ENCODE measurements at places on chromosomes 2 and 18.

DNA sequence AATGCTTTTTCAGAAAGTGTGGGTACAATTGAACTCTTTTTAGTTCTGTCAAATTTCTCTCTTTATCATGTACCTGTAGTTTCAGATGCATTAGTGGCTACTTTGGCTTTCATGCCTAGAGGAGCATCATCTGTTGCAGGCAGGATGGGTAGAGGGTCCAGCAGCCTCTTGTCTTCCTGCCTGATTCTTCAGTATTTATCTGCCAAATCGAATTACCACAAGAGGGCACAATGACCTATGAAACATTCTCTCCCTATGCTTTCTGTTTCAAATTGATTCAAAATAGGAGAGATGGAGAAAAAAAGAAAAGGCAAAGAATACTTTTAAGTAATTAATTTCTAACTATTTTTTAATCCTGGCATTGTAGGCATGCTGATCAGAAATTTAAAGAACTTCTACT, 477.2 kb downstream of the TRIB2 start:
- DNase-seq: no peak

DNA sequence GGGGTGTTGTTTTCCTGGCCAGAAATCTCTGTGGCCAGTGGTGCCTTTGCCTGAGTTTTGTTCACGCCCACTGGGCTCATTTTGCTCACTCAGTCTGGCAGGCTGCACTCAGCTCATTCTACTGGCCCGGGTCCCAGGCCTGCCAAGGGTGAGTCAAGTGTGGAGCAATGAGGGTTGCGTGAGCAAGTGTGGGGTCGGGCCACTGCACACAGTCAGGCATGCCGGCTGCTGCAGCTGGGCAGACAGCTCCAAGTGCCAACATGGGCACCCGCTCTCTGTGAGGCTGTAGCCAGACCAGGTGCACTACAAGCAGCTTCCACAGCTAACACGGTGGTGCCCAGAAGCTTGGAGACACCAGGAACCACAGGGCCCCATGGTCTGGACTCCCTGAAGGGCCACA, 801.1 kb upstream of the RAB6C start:
- no peak for DNase-seq

GRCh38 chr2:214902286-214902685, 92.8 kb upstream of the BARD1 start:
- DNase-seq: no peak

- peak; percentile 15 for DNase-seq
These were observed 93.4 kb downstream of the TWIST2 start for GRCh38 chr2:238941262-238941792.

GRCh38 chr2:225636558-225636957, 237.0 kb downstream of the NYAP2 start:
- no peak for DNase-seq

DNA sequence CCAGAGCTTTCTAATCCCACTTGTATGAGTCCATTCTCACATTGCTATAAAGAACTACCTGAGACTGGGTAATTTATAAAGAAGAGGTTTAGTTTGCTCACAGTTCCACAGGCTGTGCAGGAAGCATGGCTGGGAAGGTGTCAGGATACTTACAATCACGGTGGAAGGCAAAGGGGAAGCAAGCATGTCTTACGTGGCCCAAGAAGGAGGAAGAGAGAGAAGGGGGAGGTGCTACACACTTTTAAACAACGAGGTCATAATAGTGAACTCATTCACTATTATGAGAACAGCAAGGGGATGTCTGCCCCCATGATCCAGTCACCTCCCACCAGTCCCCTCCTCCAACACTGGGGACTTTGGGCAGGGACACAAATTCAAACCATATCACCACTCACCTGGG, 67.8 kb downstream of the TTC32 start:
- no peak for DNase-seq

GRCh38 chr2:44110444-44110843, 58.2 kb upstream of the PPM1B start:
- DNase-seq: no peak

DNA sequence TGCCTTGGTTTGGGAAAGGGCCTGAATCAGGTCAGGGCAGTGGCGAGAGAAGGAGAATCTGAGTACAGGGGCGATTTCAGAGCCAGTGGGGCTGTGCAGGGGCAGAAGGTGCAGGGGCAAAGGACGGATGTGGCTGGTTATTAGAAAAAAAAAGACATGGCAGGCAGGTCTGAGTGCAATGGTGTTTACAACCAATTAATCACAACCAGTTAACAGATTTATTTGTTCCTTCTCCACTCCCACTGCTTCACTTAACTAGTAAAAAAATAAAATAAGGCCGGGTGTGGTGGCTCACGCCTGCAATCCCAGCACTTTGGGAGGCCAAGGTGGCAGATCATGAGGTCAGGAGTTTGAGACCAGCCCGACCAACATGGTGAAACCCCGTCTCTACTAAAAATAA, 5.5 kb downstream of the TNFRSF11A start:
- DNase-seq: no peak

DNA sequence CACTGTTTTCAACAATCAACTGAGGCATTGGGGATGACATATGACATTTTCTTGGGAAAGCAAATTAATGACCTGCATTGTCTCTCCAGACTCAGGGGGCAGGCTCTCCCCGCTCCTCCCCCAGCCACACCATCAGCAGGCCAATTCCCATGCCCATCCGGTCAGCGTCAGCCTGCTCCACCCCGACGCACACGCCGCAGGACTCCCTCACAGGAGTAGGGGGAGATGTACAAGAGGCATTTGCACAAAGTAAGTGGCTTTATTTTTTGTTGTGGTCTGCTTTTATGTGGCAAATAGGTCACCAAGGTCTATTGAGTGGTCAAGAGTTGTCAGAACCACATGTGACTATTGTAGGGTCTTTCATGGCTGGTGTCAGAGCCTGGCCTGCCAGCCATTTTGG, 165.1 kb downstream of the DTNA start:
- DNase-seq: no peak

GRCh38 chr2:135798762-135799161, 38.2 kb downstream of the LCT start:
- DNase-seq: no peak

DNA sequence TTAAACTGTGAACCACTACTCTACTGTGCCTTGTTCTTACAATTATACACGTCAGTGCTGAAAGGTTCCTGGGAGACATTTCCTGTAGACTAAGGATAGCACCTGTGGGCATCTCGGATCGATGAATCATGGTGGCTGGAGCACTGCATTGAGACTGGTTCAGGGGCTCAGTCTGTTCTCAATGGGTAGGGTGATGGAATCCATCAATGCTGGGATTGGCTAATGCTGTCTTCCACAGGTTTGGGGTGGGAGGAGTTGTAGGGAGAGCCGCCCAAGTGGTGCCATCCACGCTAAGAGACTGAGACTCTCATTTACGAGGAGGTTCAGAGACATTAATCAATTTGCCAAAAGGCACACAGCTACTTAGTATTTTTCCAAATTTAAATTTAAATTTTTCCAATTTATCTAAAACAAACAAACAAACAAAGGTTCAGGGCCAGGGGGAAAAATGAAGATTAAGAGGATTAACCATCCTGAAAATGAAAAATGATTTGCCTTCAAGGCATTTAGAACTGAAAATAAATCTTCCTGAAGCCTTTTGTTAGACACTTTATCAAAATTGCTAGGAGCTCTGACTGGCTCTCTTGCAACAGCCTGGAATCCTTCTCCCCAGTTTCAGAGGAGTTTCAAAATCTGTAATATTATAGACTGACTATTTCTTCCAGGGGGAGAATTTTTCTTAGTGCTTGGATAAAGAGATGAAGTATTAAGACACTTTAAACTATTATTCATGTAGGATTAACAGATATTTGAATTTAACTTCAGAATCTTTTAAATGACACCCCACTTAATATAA, 359.2 kb downstream of the TGIF1 start:
- no peak for DNase-seq

DNA sequence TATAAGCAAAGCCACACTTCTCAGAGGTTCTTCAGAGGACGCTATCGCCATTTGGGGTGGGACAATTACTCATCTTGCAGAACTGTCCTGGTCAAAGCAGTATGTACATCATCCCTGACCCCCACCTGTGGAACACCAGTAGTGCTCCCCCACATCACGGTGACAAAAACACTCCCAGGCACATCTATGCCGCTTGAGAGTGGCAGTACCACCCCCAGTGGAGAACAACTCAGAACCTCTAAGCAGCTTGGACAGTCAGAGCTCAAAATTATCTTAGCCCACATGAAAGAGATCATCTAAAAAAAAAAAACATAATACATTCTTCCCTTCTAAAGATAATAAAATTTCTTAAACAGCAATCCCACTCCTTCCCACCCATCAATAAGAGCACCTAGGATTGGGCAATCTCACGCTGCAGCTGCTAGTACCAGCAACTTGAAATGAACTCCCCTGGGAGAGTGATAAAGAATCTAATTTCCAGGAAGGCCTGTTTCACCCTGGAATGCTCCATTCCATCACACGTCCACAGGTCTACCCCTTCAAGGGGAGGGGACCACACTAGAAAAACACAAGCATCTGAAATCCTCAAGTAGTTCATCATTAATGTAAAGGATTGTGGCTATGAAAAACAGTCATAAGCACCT, 31.7 kb downstream of the LRP2 start:
- no peak for DNase-seq

DNA sequence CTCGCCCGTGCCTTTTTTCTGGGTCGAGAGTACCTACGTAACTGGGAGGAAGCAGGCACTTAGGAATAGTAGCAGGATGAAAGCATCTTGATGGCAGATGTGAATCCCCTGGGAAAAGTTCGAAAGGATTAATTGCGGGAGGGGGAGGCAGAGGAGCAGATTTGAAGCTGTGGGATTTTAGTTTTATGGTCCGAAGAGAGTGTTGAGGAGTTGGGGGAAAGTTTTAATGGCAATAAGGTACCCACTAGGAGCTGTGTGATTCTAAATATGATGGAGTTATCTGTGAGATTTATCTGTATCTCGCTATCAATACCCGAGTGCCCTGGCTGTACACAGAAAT, 1.1 kb downstream of the AGFG1 start:
- DNase-seq: no peak

DNA sequence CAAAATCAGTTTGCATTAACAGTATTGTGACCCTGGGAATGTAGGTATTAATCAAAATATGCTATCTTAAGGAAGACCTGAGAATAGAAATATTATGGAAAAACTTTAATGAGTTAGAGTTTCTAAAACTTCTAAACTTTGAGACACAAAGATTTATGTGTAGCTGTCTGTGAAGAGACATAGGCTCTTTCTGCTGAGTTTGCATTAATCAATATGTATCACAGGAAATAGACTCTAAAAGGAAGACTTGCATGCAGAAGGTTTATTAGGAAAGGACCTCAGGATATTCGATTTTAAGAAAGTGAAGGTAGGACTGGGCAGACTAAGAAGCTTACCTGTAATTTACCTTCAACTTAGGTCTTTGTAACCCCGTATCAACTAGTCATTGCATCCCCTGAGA, 494.8 kb upstream of the NRXN1 start:
- no peak for DNase-seq

DNA sequence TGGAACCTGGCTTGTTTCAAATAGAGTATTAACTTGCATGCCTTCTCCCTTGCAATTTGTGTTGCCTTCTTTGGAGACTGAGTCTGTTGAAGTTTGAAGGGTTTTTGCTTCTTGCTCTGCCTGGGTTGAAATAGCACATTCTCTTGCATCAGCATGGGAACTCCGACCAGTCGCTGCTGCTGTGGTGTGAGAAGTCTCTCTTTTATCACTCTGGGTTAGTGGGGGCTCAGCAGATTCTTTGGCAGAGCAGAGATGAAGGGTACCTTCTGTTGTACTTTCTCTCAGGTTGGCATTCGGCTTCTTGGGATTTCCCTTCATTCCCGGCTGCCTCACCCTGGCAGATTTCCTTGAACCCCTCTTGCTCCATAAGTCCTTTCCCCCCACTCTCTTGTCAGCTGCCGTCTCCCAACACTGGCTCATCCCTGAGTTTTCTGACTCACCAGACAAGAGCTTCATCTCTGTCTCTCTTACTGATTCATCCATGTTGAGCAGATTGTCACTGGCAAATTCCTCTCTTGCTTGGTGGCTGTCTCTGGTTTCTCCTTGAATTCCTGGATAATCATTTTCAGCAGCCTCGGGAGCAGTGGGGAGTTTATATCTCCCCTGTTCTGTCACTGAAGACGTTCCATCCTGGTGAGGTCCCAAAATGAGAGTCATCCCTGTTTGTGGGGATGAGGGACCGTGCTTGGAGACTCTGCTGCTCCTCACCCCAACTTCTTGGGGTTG, 49.9 kb downstream of the ALPK2 start:
- DNase-seq: no peak

- peak; percentile 94 for DNase-seq
These were observed at the start of gene OBSL1 for GRCh38 chr2:219571311-219572236. OBSL1 (minus strand) TSS chr2:219571539; CDS start chr2:219571232, 307 bp downstream.

GRCh38 chr2:220476877-220477276, 849.4 kb downstream of the SLC4A3 start:
- DNase-seq: no peak

GRCh38 chr2:222960126-222960525, 91.9 kb upstream of the KCNE4 start:
- DNase-seq: no peak

DNA sequence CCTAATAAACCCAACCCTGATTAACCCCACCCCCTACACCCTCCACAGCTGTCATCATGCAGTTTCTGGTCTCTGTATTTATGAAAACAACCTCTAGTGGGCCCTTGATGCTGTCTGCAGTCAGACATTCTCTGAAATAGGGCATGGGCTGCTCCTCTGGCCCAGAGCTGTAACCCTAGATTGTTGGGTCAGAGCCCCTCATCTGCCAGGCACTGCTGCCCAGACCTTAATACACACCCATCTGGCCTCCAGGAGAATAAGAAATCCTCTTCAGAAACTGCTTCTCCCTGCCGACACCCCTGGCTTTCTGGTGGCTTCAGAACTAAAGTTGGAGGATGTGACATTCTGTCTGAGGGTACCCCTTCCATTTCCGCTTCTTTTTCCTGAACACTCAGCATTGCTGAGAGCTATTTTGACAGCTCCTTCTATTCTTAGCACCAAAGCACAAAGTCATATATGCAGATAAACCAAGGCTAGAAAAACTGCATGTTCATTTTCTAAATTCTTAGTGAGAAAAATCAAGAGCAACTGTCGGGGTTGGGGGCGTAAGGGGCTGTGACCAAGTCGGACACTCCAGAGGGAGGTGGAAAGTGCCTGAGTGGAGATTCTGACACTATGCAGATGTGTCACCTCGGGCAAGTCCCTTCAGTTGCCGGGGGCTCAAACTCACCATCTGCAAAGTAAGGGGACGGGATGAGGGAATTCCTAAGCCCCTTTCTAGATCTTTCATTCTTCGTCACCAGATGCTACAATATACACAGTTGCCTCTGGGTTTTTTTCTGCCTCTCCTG, 28.7 kb downstream of the SRSF7 start:
- DNase-seq: no peak

DNA sequence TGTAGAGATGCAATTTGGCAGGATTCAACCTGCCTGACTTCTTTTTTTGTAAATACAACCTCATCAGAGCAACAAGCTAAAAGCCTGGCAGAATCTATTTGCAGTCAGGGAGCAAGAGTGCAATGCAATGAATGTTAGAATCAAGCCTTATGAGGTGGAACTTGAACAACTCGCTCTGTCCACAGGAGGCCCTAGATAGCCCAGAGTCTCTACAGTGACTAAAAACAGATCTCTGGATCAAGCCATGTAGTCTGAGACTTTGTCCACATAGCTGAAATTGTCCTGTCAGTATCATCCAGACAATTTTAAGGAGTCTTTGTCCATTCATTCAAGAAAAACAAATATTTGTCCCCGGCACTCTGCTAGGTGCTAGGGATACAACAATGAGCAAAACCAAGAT, 32.0 kb upstream of the CDK5R2 start:
- no peak for DNase-seq

GRCh38 chr2:197168705-197169104, 141.9 kb downstream of the ANKRD44 start:
- DNase-seq: peak; percentile 82

GRCh38 chr2:201860636-201861066, 54.3 kb downstream of the CDK15 start:
- peak; percentile 75 for DNase-seq
